Hematopoietic multipotent progenitor cell treated with erythropoietin and hydrocortisone succinate and interleukin-3 and kit ligand, for 4 days (in vitro differentiated cells): ENCODE measurements at places on chromosomes 7 and 10.

- peak; percentile 62 for DNase-seq
Observed at GRCh38 chr7:47142169-47142866, 439.6 kb downstream of the TNS3 start.

DNA sequence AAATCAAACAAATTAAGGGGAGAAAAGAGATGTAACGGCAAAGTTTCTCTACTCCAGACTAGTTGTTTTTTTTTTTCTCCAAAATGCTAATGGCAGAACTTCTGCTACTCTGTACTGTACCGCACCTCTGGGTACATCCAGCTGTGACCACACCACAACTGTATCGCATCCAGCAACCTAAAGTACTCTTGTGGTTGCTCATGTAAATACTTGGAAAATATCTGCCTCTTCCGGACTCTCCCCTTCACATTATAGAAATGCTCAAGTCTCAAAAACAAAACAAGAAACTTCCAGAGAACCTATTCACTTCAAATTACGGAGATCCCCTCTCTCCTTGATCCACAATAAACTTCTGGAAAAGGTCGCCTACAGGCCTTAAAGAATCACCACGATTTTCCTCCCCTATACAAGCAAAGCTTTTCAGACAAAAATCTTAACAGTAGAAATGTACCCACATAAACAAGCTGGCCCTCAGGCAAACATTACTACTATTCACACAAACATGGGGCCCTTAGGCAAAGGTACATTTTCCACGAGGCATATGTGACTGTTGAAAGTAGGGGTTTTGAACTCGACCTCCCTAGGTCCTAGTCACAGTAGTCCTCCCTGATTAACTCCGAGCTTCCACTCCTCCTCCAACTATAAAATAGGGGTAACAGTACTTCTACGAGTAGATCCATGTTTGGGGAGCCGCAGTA is 222.9 kb upstream of the MKLN1 start:
- peak; percentile 52 for DNase-seq

- peak; percentile 84 for DNase-seq
Observed at GRCh38 chr7:130063036-130063435, 7.3 kb upstream of the KLHDC10 start.

DNA sequence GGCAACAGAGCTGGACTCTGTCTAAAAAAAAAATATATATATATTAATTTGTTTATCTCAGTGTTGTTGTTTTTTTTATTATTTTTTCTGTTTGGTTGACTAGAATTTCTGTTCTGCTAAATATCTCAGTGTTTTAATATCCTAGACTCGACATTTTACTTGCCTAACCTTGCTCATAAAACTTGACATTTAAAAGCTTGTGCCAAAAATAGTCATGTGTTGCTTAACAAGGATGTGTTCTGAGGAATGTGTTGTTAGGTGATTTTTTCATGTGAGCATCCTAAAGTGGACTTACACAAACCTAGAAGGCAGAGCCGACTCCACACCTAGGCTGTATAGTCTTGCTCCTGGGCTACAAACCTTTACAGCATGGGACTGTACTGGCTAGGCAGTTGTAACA is 23.1 kb downstream of the NRBF2 start:
- DNase-seq, result no peak

GRCh38 chr10:131047501-131047900 is 264.0 kb downstream of the TCERG1L start:
- DNase-seq, result no peak

DNA sequence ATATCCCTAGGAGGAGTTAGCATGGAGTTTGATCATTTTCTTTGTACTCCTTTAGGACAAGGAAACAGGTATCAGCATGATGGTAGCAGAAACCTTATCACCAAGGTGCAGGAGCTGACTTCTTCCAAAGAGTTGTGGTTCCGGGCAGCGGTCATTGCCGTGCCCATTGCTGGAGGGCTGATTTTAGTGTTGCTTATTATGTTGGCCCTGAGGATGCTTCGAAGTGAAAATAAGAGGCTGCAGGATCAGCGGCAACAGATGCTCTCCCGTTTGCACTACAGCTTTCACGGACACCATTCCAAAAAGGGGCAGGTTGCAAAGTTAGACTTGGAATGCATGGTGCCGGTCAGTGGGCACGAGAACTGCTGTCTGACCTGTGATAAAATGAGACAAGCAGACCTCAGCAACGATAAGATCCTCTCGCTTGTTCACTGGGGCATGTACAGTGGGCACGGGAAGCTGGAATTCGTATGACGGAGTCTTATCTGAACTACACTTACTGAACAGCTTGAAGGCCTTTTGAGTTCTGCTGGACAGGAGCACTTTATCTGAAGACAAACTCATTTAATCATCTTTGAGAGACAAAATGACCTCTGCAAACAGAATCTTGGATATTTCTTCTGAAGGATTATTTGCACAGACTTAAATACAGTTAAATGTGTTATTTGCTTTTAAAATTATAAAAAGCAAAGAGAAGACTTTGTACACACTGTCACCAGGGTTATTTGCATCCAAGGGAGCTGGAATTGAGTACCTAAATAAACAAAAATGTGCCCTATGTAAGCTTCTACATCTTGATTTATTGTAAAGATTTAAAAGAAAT is 4.8 kb downstream of the BAMBI start:
- DNase-seq, result no peak

DNA sequence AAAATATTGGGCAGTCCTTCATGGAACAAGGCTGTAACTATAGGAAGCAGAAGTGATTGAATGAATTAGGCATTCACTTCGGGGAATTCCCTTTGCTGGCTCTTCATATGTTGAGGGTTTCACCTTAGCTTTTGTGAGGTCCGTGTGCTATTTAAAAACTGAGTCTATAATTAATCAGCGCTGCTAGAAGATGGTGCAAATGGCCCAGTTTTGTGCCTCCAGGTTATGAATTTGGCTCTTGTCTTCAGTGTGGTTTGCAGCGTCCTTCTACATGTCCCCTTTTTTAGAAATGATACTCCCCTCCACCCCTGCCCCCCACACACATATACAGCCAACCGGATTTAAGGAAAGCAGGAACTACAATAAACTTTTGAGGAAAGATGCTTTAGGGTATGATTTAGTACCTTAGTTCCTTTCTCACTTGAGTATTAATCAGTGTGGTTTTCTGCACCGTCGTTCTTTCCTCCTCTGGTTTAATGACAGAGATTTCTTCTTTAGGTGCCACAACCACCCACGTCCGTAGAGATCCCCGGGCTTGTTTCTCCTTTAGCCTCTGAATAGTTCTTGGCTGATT is 110.6 kb upstream of the SAMD8 start:
- DNase-seq, result no peak

- DNase-seq, result peak; percentile 24
Observed at GRCh38 chr10:73469579-73469978, 26.2 kb downstream of the PPP3CB start.

DNA sequence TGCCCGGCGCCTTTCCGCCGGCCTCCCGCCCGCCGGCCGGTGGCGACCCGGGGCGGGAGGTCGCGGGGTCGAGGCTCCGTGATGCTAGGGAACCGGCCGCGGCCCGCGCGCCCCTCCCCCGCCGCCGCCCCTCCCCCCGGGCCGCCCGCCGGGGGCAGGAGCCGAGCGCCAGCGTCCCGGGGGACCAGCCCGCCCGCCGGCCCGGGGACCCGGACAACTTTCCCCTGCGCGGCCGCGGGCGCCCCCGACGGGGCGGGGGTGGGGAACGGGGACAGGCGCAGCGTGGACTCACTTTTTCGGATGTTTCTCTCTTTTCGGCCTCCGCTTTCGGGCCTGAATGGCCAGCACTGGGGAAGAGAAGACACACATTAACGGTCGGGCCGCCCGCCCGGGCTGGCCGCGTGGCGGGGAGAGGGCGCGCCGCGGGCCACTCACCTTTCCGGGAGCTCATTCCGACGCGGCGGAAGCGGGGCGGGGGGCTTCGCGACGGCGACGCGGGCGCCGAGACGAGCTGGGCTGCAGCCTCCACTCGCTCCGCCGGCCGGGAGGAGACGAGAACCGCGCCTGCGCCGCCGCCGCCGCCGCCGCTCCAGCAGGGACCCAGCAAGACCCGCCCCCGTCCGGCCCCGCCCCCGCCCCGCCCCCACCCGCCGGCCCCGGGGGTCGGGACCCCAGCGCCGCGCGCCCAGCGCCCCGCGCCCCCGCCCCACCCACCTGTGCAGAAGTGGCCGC is at the start of gene SRPK2:
SRPK2 (minus strand) TSS at position 566 of the 732 bp plus-strand sequence.
- peak; percentile 87 for DNase-seq

GRCh38 chr7:132551886-132552285 is 24.4 kb downstream of the PLXNA4 start:
- DNase-seq, result no peak

DNA sequence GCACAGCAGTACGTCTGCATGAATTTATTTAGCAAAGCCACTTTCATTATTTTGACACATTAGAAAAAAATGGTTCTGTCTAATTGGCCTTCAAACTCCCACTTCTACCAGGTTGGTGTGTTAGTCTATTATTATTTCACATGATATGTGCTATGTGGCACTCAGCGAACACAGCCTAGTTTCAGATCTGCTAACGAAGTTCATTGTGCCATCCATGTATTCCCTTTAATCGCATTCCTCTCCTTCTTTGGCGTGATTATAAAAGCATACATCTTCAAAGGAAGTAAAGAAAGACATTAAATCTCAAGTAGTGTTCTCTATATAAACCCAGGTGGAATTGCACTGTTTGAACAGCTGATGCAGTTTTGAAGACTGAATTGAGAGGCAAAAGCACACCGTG is 96.4 kb upstream of the CACNA2D1 start:
- no peak for DNase-seq

- no peak for DNase-seq
Observed at GRCh38 chr10:132714096-132714985, 71.6 kb downstream of the NKX6-2 start.

GRCh38 chr7:45132708-45133320 is 21.3 kb upstream of the TBRG4 start:
- no peak for DNase-seq

GRCh38 chr10:26981232-26981824 is 119.0 kb downstream of the ANKRD26 start:
- peak; percentile 31 for DNase-seq

DNA sequence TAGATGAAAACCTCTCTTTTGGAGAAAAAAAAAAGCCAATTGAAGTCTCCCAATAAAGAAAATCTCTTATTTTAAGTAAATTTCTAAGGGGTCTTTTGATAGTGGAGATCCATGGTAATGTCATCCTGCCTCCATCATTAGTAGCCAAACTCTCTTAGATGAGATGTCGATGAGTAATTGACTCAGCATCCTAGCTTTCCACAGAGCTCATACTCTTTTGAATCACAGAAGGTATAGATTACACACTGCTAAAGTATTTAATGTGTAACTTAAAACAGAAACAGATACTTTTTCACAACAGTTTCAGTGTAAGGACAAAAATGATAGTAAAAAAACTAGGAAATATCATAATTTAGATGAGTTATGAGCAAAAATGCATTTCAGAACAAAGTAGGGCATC is 19.4 kb downstream of the MAGI2 start:
- no peak for DNase-seq

- peak; percentile 22 for DNase-seq
Observed at GRCh38 chr7:134891262-134891695, 95.0 kb upstream of the AGBL3 start.

- no peak for DNase-seq
Observed at GRCh38 chr7:142870147-142870559, 15.3 kb downstream of the EPHB6 start.

GRCh38 chr10:79948976-79949722 is at the start of gene SFTPD:
Gene SFTPD (minus strand): TSS chr10:79949105. CDS start chr10:79946659, 2,446 bp downstream.
- peak; percentile 55 for DNase-seq

DNA sequence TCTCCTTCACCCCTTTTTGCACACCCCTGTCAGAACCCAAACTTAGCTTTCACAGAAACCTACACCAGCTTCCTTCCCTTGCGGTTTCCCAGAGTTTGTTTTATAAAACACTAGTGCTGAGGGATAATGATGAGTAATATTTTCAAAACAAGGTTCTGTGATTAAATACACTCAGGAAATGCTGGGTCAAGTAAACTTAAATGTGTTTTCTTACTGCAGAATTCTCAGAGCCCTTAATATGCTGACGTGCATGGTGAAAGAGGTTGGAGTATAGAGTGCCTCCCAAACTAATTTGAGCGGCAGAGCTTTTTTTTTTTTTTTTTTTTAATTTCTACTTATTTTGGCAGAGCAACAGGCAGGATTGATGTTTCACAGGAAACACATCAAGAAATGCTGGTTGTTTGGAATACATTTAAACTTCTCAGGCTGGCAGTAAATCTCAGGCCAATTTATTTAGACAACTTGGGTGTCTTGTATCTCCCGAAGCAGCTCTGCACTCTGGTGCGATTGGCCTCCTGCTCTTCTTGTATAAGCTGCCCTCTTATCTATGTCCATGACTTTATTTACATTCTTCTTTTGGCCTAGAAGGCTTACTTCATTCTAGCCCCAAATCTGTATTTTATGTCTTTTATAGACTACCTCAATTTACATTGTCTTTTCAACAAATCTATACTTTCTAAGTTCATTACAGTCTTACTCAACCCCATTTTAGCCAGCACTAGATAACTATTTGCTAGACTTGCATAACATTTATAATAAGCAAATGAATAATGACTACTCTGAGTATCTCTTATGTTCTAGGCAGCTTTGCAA is 165.4 kb downstream of the BMPER start:
- DNase-seq, result no peak

GRCh38 chr7:78587443-78588044 is 789.0 kb downstream of the PHTF2 start:
- DNase-seq, result no peak

GRCh38 chr7:12136523-12136922 is 74.6 kb upstream of the TMEM106B start:
- no peak for DNase-seq

- no peak for DNase-seq
Observed at GRCh38 chr7:69166979-69167516, 431.2 kb upstream of the AUTS2 start.

DNA sequence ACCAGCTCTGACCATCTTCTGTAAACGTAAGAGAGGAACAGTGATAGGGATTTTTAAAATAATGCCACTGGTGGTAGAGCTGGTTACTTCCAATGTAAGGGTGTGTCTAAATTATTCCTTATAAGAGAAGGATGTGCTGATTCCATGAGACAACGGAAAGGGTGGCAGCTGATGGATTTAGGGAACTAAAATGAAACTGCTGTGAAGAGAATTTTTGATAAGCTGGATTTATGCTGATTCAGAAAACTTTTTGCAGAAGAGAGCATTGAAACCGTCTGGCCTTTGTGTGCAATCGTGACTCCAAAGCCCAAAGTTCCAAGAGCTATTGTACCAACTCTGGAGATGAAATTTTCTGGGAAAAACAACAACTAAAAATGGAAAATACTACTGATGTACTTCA is 301.0 kb downstream of the PRPF18 start:
- DNase-seq, result no peak
